Mucosa of gallbladder (tissue), 1 donor: ENCODE measurements at places on chromosomes 1 and 21.

- DNase-seq: peak; percentile 65
These were observed 7.0 kb downstream of the EFNA3 start for GRCh38 chr1:155085504-155086127.

DNA sequence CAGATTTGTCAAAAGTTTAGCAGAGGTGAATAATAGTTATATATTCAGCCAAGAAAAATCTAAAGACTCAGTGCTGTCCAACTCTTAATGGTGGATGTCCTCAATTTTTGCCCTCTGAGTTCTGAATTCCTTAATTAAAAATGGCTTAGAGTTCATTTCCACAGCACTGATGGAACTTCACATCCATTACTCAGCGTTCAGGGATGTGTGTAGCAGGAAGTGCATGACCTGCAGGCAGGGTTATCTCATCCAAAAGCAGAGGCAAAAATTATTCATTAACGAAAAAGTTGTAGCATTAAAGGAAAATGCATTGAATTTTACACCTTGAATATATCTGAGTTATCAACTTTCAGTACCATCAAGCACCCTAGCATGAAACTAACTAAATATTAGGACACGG, 96.7 kb downstream of the ZP4 start:
- no peak for DNase-seq

DNA sequence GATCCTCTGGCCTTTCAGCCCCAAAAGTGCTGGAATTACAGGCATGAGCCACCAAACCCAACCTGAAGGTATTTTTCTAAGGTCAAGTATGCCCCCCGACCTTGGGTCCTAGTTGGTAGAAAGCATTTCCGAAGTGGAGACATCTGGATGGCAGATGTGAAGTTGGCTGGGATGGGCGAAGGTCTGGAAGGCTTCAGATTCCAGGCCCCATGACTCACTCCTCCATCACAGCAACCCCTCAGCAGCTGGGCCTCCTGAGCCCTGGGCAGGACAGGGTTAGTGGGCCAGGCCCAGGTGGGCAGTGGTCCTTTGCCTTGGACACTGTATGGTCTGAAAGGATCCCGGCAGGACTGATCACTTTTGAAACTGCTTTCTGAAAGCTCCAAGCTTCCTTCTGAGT, 23.3 kb downstream of the NAV1 start:
- DNase-seq: no peak

DNA sequence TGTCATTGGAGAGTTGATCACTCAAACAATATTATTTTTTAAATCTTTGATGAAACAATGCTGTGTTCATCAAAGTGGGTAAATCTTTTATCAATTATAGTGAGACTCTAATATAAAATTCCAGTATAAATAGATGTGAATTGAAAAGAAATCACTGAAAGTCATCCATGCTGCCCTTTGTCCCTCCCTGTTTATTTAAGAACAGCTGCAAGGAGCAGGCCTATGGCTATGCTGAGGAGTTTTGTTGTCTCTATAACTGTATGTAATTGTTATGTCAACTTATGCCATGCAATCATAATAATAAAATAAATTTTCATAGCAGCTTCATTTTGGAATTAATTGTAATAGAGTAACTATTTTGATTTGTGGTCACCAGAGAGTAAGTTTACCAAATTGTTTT, 1272.4 kb upstream of the ADGRL4 start:
- no peak for DNase-seq

GRCh38 chr1:223771469-223771813, 59.1 kb downstream of the CAPN2 start:
- no peak for DNase-seq

DNA sequence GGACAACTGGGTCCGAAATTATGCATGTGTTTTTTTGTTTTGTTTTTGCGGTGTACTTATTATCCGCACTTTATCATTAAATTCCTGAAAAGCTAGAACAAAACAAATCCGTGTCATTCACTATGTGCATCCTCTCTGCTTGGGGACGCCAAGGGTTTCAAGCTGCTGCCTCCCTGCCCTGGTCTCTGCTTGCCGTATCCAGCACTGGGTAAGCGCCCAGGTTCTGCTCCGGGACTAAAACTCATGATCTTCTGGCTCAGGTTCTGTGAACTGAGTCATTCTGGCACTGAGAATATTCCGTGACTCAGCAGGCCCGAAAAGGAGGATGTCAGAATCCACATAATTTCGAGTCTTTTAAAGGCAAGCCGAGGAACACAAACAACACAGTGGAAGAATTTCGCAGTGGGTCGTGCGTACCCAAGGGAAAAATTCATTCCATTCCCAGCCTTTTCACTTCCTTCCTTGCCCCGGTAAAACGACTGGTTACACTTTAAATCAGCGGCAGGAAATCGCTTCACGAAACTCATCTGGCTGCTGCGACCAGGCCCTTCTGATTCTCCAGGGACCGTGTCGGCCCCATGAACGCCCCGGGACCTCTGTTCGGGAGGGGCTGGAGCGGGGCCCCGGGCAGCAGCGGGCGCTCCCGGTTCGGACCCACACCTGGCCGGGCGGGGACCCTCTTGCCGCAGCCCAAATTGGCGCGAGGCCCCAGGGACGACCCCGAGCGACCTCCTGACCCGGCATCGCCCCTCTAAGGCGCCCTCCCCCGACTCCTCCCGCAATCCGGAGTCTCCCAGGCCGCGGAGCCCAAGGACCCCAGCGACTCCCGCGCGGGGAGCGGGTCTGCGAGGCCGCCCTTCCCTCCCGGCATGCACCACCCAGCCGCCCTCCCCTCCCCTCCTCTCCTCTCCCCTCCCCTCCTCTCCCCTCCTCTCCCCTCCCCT, 746 bp upstream of the LAMC1 start:
- peak; percentile 91 for DNase-seq

DNA sequence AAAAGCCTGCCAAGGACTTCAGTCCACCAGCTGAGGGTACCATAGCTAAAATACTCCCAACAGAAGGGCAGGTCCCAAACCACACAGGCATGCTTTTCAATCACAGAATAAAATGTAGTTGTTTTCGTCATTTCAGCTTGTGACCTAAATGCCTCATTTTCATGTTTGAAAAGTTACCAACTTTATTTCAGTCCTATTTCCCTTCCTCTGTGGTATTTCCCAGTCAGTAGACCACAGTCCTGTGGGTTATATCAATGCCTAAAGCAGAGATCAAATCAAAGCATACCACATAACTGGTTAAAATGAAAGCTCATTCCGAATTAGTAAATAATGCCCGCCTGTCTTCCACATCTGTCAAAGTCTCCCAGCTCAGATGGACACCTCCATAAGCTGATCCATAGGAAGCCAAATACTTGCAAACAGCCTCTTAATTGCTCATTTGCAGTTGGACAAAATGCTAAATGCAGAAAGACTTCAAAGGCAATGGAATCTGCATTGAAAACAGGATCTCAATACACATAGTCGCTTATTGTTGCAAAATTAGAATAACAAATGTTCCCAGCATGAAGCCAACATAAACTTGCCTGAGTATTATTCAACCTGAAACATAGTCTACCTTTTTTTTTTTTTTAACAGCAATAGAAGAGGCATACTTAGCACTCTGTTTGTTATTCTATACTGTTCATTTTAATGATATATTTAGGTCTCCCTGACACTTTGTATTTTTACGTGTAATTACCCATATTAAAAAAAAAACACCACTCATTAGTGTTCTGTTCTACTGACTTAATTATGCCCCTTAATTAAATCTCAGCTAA, 53.9 kb downstream of the NR5A2 start:
- DNase-seq: no peak

DNA sequence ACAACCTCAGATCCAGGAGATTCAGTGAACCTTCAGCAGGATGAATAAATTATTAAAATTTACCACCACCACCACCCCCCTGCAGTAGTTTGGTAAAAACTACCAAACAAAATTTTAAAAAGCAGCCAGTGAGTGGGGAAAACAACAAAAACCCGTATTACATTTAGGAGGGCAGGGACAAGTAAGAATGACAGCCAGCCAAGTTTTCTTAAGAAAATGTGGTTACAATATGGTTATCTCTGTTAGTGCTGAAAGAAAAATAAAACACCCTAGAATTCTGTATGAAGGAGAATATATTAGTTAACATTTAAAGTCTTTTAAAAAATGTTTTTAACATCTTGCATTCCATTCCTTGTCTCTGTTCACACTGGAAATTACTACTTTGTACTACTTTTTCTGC, 14.7 kb downstream of the CD46 start:
- no peak for DNase-seq

GRCh38 chr1:223727541-223727940, 15.2 kb downstream of the CAPN2 start:
- DNase-seq: no peak

DNA sequence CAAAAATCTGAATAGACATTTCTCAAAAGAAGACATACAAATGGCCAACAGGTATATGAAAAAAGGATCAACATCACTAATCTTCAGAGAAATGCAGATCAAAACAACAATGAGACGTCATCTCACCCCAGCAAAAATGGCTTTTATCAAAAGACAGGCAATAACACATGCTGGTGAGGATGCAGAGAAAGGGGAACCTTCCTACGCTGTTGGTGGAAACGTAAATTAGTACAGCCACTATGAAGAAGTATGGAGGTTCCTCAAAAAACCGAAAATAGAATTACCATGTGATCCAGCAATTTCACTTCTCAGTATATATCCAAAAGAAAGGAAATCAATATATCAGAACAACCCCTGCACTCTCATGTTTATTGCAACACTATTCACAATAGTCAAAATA, 65.1 kb upstream of the ATP1B1 start:
- DNase-seq: no peak

DNA sequence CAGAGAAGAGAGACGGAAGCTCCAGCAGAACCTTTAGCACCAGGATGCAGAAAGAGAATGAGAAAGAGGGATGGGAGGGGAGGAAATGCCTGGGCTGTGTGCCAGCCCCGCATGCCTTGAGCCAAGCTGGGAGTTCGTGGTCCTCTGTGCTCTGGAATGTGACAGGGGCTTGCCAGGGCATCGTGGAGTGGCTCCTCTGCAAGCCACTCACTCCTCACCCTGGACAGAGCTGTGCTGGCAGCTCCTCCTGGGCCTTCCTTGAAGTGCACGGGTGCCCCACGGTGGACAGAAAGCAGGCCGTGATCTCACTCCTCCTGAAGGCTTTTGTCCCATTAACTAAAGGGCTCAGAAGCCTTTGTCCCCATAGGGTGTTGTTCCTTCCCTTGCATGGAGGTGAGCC, 34.8 kb upstream of the PRELP start:
- DNase-seq: peak; percentile 75

DNA sequence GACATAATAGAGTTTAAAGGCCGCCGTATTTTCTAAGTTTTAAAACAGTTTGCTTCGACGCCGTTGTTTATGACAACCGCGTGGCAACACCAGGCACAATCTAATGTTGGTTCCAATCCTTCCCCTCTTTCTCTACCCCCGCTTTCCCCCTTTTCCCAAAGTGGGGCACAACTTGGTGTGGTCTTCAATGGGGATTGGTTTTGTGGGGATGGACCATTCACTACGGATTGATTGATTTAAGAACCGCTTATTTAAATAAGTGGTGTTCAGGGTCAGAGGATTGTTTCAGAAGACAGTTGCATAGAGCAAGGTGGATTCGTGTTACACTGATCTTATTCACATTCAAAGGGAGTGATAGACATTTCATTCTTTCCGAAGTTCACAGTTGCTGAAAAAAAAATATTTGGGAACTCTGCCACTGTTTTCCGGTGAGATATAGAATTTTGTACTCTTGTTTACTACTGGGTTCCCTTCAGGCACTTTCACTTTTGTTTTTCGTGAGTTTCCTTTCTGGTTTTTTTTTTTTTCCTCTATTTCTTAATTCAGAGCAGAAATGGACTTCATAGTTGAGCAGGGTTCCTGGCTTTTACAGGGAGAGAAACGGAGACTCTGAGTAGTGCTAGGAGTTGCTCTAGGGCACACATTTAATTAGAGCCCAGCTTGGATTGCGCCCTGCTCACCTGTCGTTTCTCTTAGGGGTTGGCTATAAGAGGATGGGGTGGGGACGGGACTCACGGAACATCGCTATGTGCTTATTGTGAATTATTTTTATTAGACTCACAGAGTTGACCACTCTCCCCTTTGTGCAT, 79.6 kb upstream of the AK4 start:
- no peak for DNase-seq

- DNase-seq: no peak
These were observed 299.3 kb downstream of the TBX15 start for GRCh38 chr1:118688891-118689290.

DNA sequence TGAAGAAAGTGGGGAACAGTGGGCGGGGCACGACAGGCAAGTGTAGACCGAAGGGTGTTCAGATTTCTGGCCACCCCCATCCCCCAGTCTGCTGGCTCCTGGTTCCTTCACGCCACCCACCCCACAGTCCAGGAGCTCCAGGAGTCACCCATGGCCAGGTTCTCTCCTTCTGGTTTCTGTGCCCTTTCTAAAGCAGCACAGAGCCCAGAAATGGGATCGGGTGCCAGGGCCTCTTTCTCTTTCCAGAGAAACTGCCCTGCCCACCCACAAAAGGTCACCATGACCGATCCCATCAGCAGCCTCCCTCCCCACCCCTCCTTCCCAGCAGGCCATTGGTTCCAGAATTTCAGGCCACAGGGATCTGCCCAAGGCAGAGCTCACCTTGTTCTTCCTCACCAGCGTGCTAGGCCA, 3.2 kb upstream of the CELSR2 start:
- no peak for DNase-seq

DNA sequence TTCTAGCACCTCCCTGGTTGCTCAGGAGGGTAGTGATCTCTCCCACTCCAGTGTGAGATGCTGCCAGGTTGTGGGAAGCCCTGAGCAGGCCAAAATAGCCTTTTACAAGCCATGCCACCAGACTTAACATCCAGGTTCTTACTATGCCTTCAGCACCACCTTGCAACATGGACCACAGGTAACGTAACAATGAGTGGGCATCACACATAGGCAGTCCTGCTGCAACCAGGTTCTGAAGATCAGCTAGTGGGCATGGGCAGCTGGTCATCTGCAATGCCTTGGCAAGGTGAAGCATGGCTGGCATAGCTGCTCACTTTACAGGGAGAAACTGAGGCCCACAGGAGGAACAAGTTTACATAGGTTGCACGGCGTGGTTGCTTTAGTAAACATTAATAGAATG, 40.7 kb downstream of the DHCR24 start:
- no peak for DNase-seq

- DNase-seq: peak; percentile 51
These were observed at the start of gene GRHL3 for GRCh38 chr1:24319312-24319863. Gene GRHL3, plus strand, starts transcription at chr1:24319357. Its CDS starts 195 bp downstream, at chr1:24319552.

- no peak for DNase-seq
These were observed 192.9 kb upstream of the PTGFR start for GRCh38 chr1:78297836-78298235.

GRCh38 chr21:41289431-41289830, 27.2 kb upstream of the FAM3B start:
- DNase-seq: no peak

- no peak for DNase-seq
These were observed 106.6 kb downstream of the NR5A2 start for GRCh38 chr1:200134116-200134515.

DNA sequence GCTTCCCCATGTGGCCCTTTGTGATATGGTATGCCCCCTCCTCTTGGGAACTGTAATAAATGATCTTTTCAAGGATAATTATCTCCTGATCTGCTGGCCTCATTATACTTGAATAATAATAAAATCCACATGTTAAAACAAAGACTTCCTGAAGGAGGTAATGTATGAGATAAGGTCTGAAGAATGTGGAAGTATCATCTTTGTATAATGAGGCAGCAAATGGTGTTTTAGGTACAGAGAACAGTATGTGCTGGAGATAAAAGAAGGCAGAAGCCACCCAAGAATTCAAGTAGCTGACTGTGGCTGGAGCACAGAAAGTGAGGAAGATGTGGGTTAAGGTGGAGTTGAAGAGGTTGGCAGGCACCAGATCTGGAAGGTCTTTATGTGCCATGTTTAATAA, 12.8 kb upstream of the COG2 start:
- DNase-seq: no peak
